ENCODE measurements at places on chromosomes 13 and 19.

GRCh38 chr13:39197647-39198007 lies 159.4 kb downstream of the NHLRC3 start:
- no peak for ATAC-seq

- no peak for ATAC-seq
These were observed 2.1 kb upstream of the RAD23A start for GRCh38 chr19:12943437-12944044.

DNA sequence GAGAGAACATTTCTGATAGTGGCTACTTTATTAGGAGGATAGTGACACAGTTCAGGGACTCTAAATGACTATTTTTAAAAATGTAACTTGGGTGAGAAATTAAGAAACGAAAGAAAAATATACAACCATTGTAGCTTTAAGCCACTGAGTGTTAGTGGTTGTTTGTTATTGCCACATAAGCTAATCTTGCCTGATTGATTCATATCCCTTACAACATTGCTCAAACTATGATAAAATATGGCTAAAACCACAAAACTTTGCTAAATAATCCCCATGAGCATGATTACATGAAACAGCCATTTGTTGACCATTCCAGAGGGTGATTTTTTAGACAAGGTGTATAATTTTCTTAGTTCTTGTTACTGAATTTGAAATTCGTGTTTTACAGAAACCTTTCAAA lies 343.4 kb downstream of the SLITRK5 start:
- ATAC-seq, result no peak

GRCh38 chr19:46713781-46714443 lies 3.0 kb downstream of the PRKD2 start:
- ATAC-seq, result peak; percentile 34

DNA sequence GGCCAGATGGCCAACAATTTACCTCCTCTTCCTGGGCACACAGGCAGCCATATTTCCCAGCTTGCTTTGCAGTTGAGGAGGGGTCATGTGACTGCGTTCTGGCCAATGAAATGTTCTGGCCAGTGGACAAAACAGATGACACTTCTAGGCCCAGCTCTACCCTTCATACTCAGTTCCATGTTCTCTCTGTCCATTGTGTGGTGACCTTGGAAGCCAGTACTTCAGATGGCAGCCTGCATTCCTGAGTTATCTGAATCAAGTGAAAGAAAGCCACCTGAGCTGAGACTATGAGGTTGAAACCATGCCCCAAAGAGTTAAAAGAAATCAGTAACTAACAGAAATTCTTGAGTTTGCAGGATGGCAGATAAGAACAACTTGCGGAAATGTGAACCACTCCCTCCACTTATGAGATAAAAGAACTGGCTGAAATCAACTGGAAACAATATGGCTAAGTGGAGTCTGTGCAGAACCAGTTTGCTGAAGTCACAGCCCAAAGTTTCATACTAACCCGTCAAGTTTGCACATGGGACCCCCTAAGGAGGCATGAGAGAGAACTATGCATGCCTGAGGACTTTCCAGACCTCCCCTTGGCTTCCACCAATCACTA lies 8.1 kb downstream of the FAM187B start:
- ATAC-seq, result no peak

GRCh38 chr19:43624933-43625332 lies 5.5 kb upstream of the ZNF428 start:
- peak; percentile 88 for ATAC-seq

DNA sequence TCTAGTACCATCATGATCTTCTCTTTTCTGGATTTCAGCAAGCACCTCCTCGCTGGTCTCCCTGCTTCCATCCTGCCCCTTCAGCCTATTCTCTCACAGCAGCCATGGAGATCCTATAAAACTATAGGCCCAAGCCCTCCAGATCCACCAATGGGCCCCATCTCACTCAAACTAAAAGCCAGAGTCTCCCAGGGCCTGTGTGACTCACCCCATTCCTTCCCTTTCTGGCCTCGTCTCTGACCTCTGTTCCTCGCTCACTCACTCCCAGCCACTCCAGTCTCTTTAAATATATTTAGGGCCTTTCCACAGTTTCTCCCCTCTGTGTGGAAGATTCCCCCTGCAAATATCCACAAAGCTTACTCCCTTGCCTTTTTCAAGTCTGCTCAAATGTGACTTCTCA lies 89.7 kb downstream of the HSPH1 start:
- ATAC-seq, result no peak

All from activated CD4-positive, CD25-positive, alpha-beta regulatory T cell treated with anti-CD3 and anti-CD28 coated beads, Interleukin-2, amount 50 U/mL, for 24 hours (primary cell).